Osteoblast (primary cell): ENCODE measurements at places on chromosomes 2 and 18. TPM values are rescaled to one million over a fixed set of nuclear protein-coding genes. Genes with fewer than 3 reads are reported as not detected.

FOXD4L1 gene
- under 0.01 and 0.29 TPM in 2 replicates for total RNA-seq

- DNase-seq = no peak
These were observed 44.2 kb downstream of the DPYSL5 start for GRCh38 chr2:26892133-26892532.

DNA sequence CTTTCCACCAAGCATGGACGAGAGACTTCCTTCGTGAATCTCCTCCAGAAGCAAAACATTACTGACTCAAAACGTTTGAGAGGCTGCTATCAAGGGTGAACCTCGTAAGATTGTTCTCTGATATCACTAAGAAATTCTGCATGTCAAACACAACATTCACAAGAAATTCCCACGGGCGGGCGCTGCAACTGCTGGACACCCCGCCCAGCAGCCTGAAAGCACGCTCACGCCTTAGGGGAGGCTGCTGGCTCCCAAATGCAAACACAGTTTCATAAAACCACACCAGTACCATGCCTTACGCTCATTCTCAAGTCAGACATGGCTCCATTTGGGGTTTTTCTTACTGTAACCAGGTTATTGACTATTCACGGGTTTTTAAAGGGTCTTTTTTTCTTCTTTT, 39.0 kb downstream of the MBP start:
- no peak for DNase-seq

- DNase-seq = no peak
These were observed 47.8 kb upstream of the FOSL2 start for GRCh38 chr2:28344756-28345373.

DNA sequence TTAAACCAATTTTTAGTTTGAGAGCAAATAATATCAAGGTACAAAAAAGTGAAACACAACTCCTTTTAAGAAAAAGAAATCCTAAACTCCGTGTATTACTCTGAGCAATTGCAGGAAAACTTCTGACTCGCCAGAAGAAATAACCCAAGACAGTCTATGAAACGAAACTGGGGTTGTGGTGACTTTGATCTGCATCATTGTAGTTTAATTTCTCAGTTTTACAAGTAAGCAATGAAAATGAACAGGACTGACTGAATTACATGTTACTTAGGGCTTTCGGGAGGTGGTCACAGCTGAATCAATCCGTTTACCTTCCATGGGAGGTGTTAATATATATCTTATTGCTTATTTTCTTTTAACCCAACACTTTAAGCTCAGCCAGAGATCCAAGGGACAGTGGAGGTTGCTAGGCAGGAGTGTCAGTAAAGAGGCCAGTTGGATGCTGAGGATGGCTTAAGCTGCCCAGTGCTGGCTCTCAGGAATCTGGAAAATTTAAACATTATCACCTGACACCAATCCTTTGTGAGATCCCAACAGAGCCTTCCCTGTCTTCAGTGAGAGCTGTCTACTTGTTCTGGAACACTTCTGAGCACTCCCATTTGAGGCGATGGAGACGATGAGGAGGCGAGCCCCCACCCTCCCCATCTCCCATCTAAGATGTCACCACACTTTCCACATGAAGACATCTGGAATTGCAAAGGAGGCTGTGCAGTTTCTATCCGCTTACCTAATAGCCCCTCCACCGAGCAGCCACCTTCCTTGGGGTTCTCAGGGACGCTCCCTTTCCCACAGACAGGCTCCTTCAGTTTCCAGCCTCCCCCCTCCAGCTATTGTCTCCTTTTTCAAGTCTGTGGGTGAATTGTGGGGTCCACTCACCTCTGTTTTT, 3.6 kb upstream of the RAB31 start:
- DNase-seq = peak; percentile 65

GRCh38 chr2:5841126-5841525, 148.9 kb downstream of the SOX11 start:
- DNase-seq = peak; percentile 73

DNA sequence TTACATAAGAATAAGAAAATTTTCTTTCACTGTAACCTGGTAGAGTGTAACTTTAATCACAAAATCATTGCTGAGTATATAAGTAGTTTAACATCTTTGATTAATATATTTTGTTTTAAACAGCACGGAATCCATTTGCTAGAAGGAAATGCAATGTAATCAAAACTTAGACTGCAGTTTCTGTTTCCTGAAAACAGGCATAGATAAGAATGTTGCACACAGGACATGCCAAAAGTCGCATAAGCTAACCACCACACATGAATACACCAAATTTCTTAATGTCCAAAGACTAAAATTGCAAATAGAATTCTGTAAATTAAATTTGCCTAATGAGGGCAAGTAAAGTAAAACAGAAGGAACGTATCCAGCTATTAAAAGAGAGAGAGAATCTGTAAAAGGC, 51.0 kb upstream of the SERPINB2 start:
- no peak for DNase-seq
